ENCODE measurements at places on chromosomes 3 and 15.

DNA sequence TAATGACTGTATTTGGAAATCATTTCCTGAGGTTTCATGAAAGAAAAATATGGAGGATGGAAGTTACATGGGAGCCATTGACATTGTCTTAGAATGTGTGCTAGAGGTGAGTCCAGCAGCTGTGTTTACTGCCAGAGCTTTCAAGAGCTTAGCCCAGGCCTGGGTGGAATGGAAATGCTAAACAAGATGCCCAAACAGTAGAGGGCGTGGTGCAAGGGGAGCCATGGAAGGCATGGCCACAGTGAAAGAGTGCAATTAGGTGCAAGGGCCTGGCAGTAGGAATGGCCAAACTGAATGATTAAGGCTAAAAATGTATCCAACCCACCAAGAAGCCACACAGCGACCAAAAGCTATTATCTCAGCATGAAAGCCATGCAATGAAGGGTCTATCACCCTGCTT is 257.7 kb upstream of the NR2F2 start:
- no peak for DNase-seq

DNA sequence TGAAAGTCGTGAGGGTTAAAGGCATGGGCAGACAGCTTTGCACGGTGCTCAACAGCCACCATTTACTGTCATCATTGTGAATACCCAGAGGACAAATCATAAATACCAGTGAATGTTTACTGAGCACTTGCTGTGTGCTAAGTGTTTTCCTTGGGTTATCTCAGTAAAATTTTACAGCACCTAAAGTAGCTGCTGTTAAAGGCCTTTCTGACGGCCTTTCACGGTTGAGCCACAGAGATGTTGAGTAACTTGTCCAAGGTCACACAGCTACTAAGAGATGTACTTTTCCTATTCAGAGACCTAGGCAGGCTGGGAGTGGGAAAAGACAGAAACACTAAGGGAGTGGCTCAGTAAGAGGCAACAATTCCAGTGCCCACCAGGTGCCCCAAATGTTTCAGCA is 393 bp upstream of the CPNE9 start:
- no peak for DNase-seq

- DNase-seq = no peak
These were observed 47.0 kb upstream of the GK5 start for GRCh38 chr3:142272200-142272891.

GRCh38 chr3:185760088-185760487 is 64.8 kb downstream of the IGF2BP2 start:
- DNase-seq = no peak

GRCh38 chr3:180329187-180329586 is 272.8 kb upstream of the TTC14 start:
- DNase-seq = no peak

DNA sequence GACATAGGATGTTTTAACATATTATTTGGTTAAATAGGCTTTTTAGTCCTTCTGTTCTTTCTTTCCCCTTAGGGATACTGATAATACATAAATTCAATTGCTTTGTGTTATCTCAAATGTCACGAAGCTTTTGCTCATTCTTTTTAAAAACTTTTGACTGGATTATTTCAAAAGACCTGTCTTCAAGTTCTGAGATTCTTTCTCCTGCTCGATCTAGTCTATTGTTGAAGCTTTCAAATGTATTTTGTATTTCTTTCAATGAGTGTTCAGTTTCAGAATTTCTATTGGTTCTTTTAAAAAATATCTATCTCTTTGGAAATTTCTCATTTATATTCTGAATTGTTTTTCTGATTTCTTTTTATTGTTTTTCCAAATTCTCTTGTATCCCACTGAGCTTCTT is 16.9 kb downstream of the IL20RB start:
- DNase-seq = no peak

DNA sequence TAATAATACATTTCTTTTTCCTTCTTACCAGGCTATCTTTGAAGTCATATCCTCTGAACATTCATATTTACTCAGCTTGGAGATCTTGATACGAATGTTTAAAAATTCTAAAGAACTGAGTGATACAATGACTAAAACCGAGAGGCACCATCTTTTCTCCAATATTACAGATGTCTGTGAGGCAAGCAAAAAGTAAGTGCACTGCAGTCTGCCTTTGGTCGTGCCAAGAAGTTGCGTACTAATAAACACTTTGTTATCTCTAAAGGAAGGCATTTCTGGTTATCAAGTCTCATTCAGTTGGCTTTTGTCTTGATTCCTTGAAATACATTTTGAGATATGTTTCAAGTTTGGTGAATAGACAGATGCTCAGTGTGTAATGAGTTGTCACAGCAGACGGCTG is 31.6 kb downstream of the ARHGEF26 start:
- no peak for DNase-seq

DNA sequence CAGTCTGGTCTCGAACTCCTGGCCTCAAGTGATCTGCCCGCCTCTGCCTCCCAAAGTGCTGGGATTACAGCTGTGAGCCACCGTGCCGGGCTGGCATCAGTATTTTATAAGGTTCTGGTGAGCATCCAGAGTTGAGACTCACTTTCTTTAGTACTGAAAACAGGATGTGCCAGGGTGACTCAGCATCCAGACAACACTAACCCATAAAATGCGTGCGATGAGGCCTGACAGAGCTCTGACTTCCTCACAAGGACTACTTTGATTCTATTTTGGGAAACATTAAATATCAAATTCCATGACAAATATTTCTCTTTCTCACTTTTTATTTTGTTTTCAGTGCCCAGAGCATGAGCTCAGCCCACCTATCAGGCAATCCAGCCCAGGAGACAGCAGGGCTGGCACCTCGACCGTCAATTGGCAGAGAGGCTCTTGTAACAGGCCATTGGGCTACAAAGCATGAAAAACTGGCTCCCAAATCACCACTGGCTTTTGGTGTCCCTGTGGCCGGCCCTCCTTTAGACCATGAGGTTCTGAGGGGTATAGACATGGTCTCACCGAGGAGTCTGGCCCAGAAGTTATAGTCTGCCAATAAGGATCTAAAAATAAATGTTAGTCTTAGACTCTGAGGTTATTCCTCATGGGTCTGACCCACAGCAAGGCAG is 75.0 kb downstream of the FEM1B start:
- peak; percentile 7 for DNase-seq

GRCh38 chr3:191968299-191968698 is 507.3 kb downstream of the PYDC2 start:
- no peak for DNase-seq

DNA sequence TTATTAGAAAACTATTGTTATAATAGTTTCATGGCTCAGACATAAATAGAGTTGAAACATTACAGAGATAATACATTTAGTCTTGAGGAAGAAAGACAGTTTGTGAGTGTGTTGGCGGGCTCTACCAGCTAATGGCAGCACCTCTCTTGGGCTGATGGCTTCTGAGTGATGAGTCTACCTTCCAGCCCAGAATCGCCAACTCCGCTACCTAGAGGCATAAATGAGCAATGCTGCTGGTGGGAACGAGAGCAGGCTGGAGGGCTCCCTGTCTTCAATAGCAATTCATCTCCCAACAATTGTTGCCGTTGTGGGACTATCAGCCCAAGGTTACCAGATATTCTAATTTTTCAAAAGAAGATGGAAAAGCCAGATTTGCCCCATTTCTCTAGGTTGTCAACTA is 388.7 kb downstream of the FOXP1 start:
- DNase-seq = no peak

DNA sequence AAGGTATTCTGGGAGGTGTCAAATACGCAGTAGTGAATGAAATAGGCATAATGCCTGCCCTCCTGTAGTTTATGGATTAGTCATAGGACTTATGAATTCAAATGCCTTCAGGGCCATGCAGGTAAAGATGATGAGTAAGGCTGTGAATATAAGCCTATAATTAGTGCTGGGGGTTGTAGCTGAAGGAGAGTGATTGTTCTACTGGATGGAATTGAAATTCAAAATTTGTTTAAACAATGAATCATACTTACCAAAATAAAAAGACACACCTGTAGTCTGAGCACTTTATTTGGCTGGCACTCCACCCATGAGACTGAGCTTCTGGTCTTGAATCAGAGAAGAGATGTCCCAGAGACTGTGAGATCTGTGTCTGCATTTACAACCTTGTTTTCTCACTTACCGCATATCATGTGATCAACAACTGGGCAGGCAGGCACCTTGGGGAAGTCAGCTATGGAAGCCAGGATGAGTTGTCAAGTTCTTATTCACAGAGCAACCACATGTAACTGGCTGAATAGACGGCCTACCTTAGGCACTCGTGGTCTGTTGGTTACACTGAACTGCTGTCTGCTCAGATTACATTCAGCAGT is 291.8 kb downstream of the NAALADL2 start:
- peak; percentile 82 for DNase-seq

- no peak for DNase-seq
These were observed 92.1 kb downstream of the HHLA2 start for GRCh38 chr3:108388136-108389132.

DNA sequence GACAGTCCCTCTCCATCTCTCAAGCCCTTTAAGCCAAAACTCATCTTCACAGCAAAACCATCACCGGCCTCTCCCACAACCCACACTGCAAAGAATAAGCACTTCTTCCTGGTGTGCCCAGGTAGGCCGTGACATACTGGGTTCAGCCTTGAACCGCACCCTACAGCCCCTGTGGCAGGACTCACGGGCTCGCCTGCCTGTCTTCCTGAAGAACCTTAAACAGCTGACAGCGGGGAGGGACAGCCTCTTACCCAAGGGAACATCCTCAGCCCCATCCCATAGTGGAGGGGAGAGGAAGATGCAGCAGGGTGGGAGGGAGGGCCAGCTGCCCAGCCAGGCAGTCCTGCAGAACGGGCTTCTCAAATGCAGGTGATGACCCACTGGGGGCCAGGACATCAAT is 40.2 kb downstream of the TBC1D2B start:
- no peak for DNase-seq

GRCh38 chr3:108959017-108959416 is 5.3 kb upstream of the GUCA1C start:
- no peak for DNase-seq

- DNase-seq = no peak
These were observed 77.0 kb upstream of the PLSCR5 start for GRCh38 chr3:146682171-146682570.

- DNase-seq = no peak
These were observed 408 bp downstream of the NICN1 start for GRCh38 chr3:49428752-49429080.

DNA sequence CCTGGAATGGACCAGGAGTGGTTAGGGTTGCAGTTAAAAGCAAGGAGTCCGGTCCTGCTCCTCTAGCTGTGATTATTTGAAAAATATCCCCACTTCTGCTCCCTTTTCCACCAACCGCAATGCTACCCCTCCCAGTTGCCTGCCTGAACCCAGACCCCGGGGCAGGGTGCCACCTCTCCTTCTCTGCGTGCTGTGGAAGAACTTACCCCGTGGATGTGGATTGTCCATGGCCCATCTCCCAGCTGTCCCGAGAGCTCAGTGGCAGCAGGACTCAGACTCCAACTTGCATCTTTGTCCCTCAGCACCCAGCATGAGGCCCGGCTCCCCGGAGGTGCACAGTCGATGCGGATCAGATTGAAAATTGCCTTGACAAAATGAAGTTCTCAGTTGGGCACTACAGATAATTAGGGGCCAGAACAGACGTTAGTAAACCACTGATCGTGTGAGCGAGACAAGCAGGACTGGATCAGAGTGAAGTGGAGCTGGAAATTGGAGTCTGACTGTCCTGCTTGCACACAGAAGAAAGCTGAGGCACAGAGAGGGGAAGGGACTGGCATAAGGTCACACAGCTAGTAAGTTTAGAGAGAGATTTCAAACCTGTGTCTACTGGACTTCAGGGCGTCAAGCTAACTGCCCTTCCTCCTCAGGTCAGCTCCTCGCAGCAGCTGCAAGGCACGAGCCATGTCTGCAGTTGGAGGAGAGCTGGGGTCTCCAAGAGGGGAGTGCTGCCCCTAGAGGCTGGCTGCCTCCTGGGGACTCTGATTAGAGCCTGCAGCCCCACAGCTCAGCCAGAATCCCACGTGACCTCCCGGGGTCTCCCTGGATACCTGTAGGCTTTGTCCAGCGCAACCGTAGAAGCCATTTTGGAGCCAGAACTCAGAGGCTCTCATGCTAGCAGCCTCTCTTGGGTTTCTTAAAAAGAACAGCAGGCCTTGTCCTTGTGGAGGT is 14.7 kb downstream of the SLC6A1 start:
- DNase-seq = no peak

DNA sequence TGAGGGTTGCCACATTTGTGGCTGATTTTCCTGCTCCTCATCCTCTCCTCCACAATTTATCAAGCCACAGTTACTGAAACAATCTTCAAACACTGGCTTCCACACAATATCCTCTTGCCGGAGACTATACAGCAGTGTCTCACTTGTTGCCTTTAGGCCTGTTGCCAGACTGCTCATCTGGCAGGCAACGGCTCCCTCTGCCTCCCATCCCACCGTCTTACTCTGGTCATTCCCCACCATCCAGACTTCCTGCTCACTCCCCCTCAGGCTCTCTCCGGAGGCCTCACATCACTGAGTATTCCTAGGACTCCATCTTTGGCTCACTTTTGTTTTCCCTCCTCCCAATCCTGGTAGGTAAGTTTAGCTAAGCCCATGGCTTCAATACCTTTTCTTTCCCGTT is 301.9 kb downstream of the IL20RB start:
- DNase-seq = peak; percentile 57

DNA sequence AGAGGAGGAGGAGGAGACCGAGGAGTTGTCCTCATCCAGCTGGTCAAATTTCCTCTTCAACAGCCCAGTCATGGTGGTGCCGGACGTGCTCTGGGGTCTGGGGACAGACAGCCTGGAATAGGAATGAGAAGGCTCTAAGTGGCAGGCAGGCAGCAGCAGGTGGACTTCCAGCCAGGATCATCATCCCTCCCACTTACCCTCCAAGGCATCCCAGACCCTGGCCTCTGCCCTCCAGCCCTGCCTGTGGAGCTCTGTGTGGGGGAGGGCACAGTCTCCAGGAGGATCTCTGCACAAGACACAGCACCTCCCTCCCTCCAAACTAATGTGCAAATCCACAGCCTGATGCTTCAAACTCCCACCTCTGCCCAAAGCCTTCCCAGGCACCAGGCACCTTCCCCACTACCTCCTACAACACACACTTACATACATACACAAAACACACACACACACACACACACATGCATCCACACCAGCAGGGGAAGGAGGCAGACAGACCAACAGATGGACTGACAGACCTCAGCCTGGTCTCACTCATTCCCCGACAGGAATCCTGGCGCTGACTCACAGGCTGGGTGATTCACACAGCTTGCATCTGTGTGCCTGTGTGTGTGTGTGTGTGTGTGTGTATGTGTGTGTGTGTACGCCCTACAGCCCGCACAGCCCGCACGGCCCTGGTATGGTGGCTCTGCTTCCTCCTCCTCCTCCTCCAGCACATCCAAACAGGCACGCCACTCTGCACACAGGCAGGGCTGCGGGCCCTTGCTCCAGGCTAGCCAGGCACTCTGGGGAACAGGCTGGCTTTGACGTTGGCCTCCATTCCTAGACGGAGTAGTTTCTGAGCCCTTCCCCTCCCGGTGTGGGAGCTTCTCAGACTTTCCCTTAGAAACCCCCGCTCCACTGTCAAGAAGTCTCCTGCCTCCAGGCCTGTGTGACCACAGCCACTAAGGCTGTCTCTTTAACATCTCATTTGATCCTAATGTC is 6.5 kb downstream of the CSRNP1 start:
- DNase-seq = peak; percentile 99

DNA sequence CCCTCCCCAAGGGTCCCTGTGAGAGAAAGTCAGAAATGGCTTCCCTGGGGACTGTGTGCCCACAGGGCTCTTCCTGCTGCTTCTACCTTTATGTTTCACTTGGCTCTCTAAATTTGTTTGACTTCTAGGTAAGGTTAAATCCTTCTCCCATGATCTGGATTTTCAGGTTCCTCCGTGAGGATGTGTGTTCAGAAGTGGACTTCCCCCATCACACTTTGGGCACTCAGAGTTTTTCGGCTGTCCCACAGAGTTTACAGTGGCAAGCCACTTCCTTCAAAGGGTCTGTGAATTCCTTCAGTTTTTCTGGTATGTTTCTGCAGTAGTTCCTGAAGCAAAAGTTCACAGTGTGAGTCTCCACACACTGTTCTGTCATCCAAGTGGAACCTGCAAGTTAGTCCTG is 30.9 kb upstream of the RARB start:
- no peak for DNase-seq
